ENCODE measurements at places on chromosomes 3 and 15.
A peak's percentile ranks its signal among the peaks of the same experiment; 100 is the strongest.

DNA sequence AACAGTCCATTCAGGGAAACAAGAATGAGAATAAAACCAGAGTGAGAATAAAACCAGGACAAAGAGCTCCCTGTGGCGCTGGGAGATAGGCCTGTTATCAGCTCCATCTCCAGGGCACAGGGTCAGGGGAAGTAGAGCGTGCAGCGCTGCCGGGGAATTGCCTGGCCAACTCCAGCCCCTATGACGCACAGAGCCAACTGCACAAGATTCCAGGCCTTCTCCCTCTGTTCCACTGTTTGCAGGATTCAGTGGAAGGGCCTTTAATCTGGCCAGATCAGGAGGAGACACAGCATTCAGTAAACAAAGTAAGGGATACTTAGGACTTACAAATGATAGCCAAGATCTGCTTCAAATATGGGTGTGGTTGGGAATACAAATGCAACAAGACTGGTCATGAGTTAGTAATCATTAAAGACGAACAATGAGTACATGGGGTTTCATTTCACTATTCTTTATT lies 49.4 kb downstream of the ITGB5 start:
- no peak for DNase-seq

GRCh38 chr3:107206141-107206540 lies 171.1 kb upstream of the CCDC54 start:
- DNase-seq, result no peak

GRCh38 chr3:47406762-47407149 lies 25.9 kb downstream of the PTPN23 start:
- no peak for DNase-seq

DNA sequence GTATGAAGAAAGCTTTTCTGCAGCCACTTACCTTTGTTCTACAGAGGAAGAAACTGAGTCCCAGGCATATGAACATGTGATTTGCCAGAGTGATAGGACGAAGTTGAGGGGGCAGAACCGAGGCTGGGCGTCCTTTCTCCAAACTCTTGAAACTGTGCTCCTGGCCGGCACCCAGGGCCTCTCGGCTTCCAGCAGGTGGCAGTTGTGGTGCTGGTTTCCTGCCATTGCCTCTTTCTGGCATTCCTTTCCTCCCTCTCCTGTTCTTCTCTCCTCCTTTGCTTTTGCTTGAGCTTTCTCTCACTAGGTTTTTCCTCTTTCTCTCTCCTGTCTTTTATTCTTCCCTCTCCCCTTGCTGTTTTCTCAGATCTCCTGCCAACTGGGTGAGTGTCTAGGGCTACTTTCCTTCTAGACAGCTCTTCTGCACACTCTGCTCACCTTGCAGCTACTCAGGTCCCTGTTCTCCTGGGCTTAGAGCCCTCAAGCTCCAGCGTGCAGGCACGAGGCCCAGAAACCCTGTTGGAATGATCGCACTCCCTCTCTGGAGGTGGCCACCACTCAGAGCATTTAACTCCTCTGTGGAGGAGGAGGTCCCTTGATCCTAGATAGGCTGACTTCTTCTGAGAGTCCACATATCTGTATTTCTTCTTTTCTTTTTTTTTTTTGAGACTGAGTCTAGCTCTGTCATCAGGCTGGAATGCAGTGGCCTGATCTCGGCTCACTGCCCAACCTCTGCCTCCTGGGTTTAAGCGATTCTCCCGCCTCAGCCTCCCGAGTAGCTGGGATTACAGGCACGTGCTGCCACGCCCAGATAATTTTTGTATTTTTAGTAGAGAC lies 26.2 kb downstream of the TRAK1 start:
- DNase-seq, result peak; percentile 60

DNA sequence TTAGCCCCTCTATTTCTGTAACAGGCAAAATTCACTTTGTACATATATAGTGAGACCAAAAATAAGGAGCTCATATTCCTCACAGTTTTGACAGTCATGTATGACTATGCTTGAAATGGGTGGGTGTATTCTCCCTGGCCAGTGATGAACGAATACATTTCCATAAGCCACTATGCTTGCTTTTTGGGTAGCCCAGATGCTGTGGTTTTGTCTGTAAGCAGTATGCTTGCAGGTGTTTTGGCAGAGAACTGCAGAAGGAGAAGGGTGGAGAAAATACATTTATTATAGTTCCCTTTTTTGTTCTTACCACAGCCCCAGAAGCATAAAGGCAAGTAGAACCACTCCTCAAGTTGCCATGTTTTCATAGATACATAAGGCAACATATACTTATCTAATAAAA lies 131.2 kb downstream of the RBMS3 start:
- no peak for DNase-seq

DNA sequence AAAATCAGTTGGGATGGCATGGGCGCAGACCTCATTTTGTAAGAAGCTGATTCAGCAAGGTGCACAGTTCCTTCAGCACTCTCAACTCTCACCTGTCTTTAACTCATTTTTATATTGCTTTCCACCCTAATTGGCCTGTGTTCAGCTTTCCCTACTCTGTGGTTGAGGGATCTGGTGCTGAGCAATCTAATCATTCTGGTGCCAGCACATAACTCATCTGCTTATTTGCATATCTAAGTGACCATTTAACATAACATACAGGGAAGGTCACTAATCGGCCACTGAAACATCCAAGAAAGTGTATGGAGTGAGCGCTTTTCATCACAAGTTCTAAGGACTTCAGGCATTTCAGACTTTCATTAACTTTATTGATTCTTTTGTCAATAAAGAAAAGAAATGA lies 303.4 kb upstream of the ROPN1 start:
- DNase-seq, result no peak

DNA sequence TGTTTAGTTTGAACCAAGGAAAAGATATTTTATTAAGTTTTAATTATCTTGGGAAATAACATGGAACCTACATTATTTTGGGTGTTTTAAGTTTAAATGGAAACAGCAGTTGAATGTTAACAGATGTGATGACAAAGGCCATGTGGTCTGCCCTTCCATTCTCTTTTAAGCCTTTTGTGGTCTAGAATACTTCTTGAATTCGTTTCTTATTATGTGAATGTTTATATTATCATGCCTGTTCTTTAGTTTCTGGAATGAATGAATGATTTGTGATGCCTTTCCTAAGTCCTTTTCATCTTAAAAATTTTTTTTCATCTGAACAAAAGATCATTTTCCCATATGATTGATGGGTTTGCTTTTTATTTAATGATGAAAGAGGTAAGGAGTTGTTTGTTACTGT lies 44.6 kb downstream of the SNRK start:
- DNase-seq, result peak; percentile 42

GRCh38 chr3:65828706-65829105 lies 210.0 kb downstream of the MAGI1 start:
- no peak for DNase-seq

GRCh38 chr3:112930771-112931170 lies 44.1 kb downstream of the CD200R1 start:
- DNase-seq, result no peak
